Brain pericyte (primary cell): ENCODE measurements at places on chromosomes 7 and 10.

DNA sequence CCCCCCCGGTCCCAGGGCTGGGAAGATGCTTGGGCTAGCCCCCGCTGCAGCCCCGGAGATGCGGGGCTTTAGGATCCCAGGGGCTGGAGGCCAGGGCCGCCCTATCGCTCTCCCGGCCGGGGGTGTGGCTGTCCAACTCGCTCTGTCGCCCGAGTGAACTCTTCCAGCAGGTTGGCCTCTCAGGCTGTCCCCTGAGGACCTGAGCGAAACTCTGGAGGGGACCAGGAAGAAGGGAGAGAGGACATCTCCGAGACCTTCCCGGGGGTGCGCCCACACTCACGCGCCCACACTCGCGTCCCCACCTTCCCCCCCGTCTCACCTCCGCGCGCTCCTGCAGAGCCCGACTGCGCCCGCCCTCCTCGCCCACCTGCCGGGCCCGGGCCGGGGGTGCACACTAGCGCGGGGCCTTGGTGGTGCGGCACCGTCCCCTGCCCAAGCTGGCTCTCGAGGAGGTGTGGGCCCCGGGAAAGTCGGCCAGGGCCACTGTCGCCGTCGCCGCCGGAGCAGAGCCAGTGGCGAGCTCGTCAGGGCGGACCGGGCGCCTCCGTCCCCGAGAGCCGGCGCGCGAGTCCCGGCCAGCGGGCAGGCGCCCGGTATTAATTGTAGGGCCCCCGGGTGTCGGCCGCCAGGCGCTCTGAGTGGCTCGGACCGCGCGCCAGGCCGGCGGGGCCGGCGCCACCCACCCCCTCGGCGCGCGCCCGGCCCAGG, 101.7 kb upstream of the SVIL start:
- DNase-seq: no peak

DNA sequence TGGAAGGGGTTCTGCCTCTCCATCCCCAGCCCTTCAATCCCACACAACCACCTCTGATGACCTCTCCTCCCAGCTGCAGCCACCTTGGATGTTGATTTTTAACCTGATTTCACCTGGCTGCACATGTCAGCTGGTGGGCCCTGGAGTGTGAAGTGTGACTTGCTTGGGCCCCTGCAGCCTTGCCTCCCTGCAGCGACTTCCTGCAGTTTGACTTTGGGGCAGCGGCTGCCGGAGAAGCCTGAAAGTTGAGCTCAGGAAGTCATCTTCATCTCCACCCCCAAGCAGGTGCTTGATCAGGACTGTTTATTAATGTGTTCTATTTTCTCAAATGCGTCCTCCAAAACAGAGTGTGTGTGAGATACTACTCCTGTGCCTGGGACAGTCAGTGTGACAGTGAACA, 675.2 kb upstream of the GALNT17 start:
- DNase-seq: no peak

DNA sequence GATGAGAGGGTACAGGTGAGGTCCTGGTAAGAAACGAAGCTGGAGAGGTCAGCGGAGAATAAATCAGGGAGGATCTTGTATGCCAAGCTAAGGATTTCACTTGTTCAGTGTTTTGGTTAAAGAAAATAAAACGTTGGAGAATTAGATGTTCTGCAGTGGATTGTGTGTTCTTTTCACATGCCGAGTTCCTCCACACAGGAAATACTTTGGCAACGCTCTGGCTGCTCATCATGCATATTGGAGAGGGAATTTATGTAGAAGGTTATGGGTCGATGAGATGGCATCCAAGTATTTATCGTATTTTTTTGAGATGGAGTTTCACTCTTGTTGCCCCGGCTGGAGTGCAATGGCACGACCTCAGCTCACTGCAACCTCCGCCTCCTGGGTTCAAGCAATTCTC, 11.0 kb downstream of the RPS24 start:
- DNase-seq: no peak

GRCh38 chr10:73888514-73888913, 14.2 kb upstream of the CAMK2G start:
- DNase-seq: no peak

GRCh38 chr7:104960741-104961448, 53.1 kb upstream of the KMT2E start:
- DNase-seq: no peak

DNA sequence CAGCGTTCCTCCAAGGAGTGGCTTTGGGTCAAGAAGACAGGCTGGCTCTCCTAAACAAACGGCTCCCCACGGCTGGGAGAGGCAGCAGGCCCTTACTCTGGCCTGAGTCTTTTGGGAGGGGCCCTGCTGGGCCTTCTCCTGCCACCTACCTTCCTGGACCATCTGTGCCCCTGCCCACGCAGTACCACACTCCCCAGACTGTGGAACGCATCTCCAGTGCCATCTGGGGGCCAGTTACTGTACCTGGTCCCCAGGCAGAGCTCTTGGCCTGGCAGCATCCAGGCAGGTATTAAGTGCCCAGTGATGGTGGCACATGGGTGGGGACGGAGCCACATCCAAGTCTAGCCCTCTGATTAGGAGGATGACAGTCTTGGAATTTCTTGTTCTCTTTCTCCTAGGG, 14.4 kb downstream of the ALKBH4 start:
- DNase-seq: no peak

DNA sequence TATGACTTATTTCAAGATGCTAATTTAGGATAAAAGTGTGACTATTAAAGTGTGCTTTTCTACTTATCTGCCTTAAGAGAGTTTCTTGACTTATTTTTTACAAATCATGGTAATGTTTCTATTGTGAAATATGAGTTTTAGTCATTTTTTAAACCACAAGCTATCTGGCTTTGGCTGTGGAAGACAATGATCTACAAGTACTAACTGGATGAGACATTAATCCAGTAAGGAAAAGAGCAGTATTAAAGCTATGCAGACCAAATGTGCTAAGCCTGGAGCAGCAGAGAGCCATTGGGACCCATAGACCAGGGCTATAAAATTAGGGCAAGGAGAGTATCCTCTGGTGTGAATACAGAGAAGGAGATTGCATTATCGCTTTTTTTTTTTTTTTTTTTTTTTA, 92.4 kb downstream of the SEMA3A start:
- DNase-seq: no peak

- DNase-seq: no peak
Measured at GRCh38 chr10:88120599-88121333, 257.3 kb downstream of the PTEN start.

DNA sequence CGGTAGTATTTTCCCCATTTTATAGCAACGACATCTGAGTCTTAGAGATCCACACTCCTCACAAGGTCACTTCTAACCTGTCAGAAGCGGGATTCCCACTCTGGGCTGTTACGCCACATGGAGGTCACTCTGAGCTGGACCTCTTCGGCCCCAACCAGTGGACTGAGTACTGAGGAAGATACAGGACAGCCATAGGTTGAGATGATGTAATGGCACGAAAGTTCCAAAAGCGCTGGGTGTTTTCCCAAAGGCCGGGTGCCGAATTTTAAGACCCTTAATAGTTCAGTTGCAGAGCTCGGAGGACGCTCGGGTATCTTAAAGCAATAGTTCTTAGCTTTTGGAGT, 699 bp downstream of the GHITM start:
- no peak for DNase-seq

DNA sequence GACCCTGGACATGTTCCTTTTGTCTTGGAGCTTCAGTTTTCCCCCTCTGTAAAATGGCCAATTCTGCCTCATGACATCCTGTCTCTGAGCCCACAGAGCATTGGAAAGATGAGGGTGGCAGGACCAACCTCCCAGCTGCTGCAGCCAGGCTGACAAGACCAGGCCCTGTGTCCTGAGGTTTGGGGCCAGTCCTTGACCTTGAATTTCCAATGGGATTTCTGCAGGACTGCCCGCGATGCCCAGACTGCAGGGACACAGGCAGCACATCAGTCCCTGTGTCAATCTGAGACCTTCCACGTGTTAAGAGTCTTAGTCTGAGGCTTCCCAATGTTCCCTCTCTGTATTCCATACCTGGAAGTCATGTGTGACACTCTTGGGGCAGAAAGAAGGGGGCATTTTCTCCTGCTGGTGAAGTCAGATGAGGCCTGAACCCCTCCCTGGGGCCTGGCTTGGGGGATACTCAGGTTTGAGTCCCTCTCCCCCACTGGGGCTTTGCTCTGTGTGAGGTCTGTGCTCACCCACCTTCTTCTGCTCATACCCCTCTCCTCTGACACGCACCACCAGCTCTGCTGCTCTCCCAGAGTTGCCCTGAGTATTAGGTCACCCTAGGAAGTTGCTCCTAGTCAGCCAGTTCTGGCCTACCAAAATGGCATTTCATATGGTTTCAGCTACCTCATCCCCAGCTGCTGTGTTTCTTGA, 79.2 kb downstream of the ADCY1 start:
- no peak for DNase-seq

- no peak for DNase-seq
Measured at GRCh38 chr7:99465421-99465768, 572 bp downstream of the ATP5MF start.

- no peak for DNase-seq
Measured at GRCh38 chr7:147916573-147916972, 674.0 kb upstream of the C7orf33 start.

DNA sequence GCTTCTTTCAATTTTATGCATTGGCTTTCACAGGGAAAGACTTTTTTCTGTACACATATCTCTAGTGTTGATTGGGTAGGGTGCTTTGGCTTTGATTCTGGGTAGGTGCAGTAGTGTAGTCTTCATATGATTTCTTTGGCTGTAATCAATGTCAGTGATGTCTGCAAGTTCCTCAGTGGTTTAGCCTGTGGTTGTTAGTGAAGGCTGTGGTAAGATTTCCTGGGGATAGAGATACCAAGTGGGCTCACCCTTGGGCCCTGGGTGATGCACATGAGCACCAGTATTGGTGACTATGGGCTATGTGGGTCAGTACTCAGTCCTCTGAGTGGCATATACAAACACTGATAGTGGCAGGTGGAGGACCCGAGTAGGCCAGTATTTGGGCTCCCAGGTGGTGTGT, 13.0 kb downstream of the GIMAP8 start:
- no peak for DNase-seq

GRCh38 chr10:11483201-11484148, 128.0 kb downstream of the USP6NL start:
- no peak for DNase-seq

DNA sequence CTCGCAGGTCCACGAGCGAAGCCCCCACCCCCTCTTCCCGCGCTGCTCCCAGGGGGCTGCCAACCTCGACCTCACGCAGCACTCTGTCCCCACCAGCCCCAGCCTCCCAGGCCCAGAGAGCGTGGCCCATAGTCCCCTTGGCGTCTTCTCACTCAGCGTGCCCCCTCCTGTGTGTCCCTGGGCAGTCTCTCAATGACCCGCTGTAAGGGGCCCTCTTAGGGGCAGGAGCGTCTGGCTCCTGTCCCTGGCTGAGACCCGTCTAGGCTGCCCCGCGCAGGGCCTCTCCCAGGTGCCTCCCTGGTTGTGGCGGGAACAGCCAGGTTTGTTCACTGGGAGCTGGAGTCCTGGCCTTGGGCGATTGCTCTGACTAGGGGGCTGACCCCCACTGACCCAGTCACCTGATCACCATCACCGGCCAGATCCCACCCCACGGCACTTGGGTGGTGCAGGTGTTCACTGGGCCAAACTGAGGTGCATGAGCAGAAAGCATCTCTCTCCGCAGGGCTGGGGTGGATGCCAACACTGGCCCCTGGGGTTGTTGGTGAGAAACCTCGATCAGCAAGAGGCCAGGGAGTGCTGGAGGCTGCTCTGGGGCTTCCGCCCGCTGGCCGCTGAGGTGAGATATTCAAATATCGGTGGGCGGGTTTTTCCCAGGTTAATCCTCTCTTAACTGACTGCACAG, 12.6 kb upstream of the WDFY4 start:
- DNase-seq: no peak

DNA sequence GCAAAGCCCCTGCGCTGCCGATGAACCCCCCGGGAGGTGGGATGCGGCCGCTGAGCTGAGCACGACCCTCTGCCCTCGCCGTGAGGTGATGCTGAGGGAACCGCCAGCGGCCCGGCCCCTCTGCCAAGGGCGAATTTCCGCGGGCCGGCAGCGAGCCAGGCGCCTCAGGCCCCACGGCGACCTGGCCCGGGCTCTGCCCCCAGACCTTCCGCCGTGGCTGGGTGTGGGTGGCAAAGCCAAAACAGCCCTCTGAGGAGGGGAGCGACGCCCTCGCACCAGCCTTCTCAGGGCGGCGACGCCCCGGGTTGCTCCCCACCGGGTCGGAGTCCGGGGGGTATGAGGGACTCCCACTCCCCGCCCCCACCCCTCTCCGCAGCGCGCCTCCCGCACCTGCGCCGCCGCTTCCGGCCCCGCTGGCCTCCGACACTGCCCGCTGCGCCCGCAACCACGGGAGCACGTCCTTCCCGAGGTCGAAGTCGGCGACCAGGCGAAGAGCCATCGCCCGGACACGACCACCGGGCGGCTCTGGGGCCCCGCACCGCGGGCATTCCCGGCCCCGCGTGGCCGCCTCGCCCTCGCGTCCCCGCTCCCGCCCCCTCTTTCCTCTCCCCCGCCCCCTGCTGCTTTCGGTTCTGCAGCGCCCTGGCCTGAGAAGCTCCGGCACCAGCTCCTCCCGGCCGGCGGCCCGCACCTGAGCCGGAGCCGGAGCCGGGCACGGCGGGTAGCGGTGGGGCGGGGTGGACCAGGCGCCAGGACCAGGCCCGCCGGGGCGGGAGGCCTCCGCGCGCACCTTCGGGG, at the start of gene GSAP:
Gene GSAP (minus strand): TSS at position 527 of the 798 bp plus-strand sequence. CDS start 28 bp downstream, at position 499.
- DNase-seq: no peak

GRCh38 chr7:128022631-128023532, 8.4 kb downstream of the LRRC4 start:
- no peak for DNase-seq

- no peak for DNase-seq
Measured at GRCh38 chr10:124122211-124122610, 28.8 kb upstream of the CHST15 start.

- no peak for DNase-seq
Measured at GRCh38 chr7:27210441-27211083, 10.7 kb upstream of the HOXA13 start.

DNA sequence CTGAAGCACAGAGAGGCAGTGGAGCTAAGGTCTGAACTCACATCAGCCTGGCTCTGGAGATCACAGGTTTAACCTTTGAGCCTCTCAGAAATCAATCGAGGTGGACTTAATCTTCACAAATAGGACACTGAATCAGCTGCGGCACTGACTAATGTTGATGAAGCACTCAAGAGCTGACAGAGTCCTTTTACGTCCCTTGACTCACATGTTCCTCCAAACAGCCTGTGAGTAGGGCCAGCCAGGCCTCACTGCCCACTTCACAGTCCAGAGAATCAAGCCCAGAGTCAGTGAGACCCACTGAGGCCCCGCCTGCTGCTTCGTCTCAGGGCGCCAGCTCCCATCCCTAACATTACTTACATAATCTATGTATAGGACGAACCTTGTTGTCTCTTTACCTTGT, 63.1 kb downstream of the TNS3 start:
- DNase-seq: no peak

DNA sequence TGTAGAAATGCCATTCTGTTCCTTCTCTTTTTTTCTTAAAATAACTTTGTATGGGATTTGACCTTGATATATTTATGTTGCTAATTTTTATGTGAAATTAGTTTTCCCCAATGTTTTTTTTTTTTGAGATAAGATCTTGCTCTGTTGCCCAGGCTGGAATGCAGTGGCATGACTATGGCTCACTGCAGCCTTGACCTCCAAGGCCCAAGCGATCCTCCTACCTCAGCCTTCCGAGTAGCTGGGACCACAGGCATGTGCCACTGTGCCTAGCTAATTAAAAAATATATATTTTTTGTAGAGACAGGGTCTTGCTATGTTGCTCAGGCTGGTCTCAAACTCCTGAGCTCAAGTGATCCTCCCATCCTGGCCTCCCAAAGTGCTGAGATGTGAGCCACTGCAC, 16.0 kb downstream of the VPS26A start:
- no peak for DNase-seq

- DNase-seq: no peak
Measured at GRCh38 chr7:37198906-37199485, 249.7 kb downstream of the ELMO1 start.
